ENCODE measurements at places on chromosomes 7 and 10.

DNA sequence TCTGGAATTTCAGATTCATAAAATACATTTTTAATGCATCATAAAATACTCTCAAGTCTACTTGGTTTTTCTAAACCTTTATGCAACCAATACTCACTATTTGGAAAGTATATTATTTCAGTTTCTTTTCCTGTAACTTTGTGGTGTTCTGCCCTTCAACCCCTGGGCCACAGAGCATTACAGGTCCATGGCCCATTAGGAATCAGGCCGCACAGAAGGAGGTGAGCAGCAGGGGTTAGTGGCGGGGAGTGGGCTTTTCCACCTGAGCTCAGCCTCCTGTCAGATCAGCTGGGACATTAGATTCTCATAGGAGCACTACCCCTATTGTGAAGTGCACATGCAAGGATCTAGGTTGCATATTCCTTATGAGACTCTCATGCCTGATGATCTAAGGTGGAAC is 9.7 kb downstream of the SNX13 start:
- no peak for DNase-seq

DNA sequence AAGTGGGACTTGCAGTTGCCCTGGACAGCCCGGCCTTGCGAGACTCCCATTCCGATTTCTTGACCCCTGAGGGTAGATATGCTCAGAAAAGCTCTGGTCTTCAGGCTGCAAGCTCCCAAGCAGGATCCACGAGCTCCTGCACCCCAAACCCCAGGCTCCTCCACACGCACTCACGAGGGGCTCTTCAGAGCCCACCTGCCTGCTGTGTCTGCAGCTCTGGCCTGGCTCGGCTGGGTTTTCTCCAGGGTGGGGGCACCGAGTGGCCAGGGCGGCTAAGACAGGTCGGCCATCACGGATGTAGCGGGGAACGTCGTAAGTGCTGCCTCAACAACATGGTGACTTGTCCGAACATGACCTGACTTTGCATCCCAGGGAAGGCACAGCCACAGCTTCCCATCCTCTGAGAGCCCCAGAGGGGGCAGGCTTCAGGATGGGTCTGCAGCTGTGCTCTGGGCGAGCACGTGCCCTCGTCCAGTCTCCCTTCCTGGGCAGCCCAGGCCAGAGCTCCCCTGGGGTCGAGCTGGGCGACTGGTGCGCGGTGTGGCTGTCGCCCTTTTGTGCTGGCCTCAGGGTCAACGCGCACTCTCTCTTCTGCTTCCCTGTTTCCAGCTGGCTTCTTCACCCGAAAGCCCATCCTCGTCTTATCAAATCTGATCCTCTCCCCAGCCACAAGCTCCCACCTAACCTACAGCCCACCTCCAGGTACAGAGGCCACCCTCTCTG is 415.3 kb downstream of the DNAJB6 start:
- no peak for DNase-seq

DNA sequence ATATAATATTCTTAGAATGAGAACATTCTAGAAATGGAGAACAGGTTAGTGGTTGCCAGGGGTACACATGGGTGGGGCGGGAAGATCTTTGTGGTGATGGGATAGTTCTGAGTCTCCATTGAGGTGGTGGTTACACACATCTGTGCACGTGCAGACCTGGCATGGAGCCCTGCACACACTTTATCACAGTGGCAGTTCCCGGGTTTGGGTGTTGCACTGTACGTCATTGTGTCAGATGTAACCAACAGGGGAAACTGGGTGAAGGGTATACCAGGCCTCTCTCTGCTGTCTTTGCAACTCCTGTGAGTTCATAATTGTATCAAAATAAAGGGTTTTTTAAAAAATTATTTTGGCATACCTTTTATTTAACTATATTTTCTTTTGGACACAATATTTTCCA is 51.1 kb downstream of the LMTK2 start:
- DNase-seq: no peak

- no peak for DNase-seq
Observed at GRCh38 chr7:28002638-28003037, 178.0 kb downstream of the JAZF1 start.

DNA sequence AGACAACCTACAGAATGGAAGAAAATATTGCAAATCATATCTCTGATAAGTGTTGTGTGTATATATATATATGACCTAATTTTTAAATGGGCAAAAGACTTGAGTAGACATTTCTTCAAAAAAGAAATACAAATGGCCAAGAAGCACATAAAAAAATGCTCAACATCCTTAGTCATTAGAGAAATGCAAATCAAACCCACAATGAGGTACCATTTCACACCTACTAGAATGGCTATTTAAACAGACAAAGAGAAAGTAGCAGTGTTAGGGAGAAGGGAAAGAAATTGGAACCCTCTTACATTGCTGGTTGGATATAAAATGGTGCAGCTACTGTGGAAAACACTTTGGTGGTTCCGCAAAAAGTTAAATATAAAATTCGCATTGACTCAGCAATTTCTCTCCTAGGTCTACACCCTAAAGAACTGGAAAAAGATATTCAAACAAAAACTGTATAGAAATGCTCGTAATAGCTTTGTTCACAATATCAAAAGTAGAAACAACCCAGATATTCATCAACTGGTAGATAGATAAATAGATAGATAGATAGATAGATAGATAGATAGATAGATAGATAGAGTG is 16.3 kb downstream of the ACSL5 start:
- no peak for DNase-seq

Data from GM20000 (cell line).